ENCODE measurements at places on chromosomes 13 and 19.

- DNase-seq = no peak
Measured at GRCh38 chr19:33407716-33408115, 34.2 kb downstream of the CEBPG start.

- DNase-seq = no peak
Measured at GRCh38 chr13:32542221-32542620, 3.6 kb upstream of the N4BP2L2 start.

DNA sequence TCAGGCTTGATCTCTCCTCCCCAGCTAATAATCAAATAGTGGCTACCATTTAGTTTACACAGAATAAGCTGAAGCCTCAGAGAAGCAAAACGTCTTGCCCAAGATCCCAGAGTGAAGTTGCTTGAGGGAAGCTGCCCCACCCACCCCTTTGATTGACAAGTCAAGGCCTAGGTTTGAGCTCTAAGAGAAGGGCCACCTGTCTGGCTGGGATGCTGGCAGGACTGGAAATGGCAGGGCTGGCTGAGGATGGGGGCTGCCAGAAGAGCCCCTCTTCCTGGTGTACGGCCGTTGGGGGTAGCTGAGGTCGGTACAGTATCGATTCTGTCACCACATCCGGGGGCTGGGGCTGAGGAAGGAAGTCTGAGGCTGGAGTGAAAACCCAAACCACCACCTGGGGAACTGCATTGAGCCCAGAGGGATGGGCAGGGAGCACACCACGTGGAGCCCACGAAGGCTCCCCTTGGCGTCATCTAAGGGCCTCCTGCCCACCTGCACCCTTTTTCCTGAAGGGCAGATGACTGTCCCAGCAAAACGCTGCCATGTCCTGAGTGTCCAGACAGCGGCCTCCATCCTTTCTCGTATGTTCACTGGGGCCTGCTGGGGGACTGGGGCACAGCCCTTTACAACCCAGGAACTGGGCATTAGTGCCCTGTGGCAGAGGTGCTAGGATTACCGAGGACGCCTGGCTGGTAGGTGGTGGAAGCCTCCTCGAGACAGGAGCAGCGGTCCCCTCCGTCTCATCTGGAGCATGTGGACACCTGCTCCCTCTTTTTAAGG lies 1.4 kb upstream of the PRKD2 start:
- peak; percentile 64 for DNase-seq

- no peak for DNase-seq
Measured at GRCh38 chr13:111865046-111865445, 201.9 kb upstream of the SOX1 start.

- DNase-seq = peak; percentile 29
Measured at GRCh38 chr13:44259045-44260027, 114.3 kb upstream of the SERP2 start.

DNA sequence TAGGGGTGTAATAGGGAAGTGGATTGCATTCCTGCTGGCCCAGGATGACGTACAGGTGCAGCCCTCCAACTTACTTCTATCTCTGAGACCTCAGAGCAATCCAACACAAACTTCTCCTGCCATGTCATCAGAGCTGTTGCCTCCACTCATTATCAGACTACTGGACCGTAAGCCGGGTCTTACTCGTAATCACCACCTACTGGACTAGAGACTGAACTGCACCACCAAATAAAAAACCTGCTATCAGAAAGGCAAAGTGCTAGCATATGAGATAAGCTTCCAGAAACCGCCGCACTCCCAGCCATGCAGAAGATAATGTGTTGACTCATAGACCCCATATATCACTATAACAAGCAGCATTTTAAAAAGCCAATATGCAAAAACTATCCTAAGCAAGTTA lies 102.0 kb downstream of the SLITRK1 start:
- DNase-seq = no peak

- DNase-seq = no peak
Measured at GRCh38 chr13:66803808-66804456, 426.2 kb downstream of the PCDH9 start.

GRCh38 chr13:67538906-67539305 lies 308.8 kb upstream of the PCDH9 start:
- DNase-seq = no peak

DNA sequence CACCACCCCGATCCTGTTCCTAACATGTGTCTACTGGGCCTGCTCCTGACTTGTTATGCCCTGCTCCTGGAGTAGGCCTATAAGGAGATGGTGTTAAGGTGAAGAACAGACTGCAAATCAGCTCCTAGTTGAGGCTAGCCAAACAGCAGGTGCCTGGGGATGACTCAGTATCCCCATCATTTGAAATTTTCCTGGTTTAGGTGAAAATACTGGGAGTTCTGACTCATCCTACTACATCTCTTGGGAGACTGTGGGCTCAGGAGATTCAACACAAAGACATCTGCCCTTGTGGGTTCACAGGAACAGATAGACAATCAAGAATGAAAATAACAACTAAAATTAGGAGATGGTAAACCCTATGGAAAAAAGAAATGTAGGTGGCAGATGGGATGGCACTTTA lies 41.2 kb downstream of the BRD4 start:
- no peak for DNase-seq

- DNase-seq = no peak
Measured at GRCh38 chr13:91400063-91400399, 1.6 kb downstream of the GPC5 start.

DNA sequence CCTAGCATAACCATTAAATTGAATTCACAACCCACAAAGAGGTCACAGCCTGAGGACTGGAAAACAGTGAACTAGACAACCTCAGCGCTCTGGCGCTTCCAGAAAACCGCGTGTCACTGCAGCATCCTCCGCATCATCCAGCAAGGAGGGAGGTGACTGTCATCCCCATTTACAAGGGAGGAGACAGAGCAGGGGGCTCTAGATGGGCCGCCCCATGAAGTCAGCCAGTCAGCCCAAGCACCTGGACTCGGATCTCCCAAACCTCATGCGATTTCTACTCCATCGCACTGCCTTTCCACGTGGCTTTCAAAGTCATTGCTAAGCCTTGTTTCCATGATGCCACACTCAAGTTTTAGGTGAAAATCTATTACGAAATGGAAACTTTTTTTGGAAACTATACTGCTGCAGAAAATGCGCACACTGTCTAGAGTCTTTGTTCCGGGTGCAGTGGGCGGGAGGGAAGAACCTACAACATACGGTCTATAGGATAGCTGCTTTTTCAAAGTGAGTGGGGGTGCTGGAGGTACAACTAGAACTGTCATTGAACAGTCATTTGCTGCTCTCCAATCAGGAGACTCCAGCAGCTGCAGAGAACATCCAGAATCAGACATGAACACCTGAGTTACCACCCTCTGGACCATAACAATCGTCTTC lies 2.8 kb downstream of the AP3D1 start:
- DNase-seq = no peak

GRCh38 chr13:113060557-113061270 lies 44.9 kb upstream of the F7 start:
- DNase-seq = no peak

DNA sequence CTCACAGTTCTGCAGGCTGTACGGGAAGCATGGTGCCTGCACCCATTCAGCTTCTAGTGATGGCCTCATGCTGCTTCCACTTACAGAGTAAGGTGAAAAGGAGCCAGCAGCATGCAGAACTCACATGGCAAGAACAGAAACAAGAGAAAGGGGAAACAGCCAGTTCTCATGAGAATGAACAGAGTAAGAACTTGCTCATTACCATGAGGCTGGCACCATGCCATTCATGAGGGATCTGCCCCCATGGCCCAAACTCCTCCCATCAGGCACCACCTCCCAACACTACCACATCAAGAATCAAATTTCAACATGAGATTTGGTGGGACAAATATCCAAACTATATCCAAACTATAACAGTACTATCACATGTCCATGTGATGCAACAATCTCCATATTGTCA lies 72.1 kb downstream of the KATNAL1 start:
- no peak for DNase-seq

GRCh38 chr13:114008964-114009589 lies 35.2 kb upstream of the C13orf46 start:
- no peak for DNase-seq

DNA sequence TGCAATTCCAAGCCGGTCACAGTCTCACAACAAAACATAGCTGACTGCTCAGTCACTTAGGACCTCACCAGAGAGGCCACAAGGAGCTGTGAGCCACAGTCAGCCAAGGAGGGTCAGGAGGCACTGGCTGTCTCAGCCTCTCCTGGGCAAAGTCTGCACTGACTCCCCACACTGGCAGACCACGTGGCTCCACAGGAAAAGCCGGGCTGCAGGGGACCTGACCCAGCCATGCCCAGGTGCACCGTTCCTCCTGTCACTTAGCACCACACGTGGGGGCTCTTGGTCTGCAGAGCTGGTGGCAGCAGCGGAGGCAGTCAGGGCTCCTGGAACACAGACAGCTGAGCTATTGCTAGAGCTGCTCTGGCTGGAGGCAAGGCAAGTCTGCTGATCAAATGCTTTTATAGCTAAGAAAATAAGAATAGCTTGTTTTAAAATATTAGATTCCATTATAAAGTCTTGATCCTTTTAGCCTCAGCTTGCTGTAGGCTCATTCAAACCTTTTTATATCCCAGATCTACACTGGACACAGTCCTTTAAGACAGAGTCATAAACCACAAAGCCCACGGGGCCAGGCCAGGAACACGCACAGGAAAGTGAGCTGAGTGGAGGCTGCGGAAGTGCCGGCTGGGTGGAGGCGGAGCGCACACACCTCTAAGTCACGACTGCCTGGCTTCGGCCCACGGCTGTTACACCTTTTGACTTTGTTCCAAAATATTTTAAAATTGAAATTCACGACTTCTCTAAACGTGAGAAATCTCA lies 744.1 kb downstream of the UQCRFS1 start:
- DNase-seq = no peak

- no peak for DNase-seq
Measured at GRCh38 chr13:71605744-71606143, 261.3 kb downstream of the DACH1 start.

- no peak for DNase-seq
Measured at GRCh38 chr13:112588490-112589297, 741 bp upstream of the TUBGCP3 start.

DNA sequence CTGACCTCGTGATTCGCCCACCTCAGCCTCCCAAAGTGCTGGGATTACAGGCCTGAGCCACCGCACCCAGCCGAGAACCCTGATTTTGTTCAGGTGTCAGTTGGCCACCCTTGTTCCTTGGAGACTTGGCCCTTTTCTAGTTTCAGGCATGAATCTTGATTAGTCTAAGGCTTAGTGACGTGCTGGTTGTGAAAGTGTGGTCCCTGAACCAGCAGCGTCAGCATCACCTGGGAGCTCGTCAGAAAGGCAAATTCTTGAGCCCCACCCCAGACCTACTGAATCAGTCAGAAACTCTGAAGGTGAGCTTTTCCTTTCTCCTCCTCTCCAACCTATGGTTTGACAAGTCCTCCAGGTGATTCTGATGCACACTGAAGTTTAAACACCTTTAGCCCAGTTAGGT lies 35.2 kb downstream of the CACNG6 start:
- no peak for DNase-seq

- no peak for DNase-seq
Measured at GRCh38 chr13:97798836-97799235, 154.6 kb upstream of the IPO5 start.

DNA sequence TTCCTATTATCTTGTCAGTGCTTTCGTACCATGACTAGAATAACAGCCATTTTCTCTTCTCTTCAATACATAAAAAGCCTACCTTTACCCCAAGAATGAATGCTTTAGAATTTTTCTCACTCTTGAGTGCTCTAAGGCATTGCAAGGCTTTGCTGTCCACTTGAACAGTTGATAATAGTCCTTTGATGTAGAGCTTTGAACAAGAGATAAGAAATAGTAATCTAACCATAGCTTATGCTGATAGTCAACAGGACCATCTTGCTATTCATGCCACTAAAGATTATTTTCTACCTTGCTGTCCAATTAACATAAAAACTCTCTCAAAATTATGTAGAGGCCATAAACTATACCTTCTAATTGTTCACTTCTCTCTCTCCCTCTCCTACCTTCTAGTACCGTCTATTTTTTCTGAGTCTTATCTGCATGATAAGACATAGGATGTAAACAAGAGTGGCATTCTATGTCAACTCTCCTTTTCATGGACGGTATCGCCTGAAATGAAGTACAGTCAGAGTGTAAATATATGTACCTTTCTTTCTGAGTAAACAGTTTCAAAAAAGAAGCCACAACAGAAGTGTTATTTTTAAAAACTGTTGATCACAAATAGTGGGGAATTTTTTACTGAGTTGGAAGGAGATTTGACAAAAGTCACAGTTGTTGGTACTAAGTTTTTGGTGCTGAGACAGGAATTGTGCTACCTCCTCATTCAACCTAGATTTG lies 297.9 kb downstream of the NDFIP2 start:
- DNase-seq = no peak

GRCh38 chr19:1087813-1088415 lies 7.3 kb downstream of the POLR2E start:
- peak; percentile 52 for DNase-seq

DNA sequence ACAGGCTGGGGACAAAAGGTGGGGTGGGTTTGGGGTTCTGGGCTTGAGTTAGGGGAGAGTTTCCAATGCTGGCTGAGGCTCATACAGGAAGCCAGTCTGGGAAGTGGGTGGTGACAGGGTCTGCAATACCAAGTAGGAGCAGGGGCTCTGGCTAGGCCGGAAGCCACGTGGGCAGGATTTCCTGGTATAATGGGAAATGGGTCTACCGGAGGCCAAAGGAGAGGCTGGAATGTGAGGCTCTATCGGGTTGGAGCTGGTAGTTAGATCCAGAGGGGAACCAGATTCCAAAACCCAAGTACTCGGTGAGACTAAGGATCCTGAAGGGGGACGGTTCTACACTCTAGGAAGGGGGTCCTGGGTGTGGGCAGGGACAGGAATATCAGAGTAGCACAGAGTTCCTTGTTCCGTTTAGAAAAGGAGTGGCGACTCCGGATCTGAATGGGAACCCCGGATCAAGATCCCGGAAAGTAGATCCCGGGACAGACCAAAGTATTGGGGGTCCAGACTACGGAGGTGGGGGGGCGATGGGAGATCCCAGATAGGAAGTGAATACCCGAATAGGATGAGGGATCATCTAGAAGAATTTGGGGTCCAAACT lies 802 bp downstream of the CDC37 start:
- no peak for DNase-seq

- DNase-seq = peak; percentile 24
Measured at GRCh38 chr13:21675095-21675991, 4.5 kb downstream of the FGF9 start.

DNA sequence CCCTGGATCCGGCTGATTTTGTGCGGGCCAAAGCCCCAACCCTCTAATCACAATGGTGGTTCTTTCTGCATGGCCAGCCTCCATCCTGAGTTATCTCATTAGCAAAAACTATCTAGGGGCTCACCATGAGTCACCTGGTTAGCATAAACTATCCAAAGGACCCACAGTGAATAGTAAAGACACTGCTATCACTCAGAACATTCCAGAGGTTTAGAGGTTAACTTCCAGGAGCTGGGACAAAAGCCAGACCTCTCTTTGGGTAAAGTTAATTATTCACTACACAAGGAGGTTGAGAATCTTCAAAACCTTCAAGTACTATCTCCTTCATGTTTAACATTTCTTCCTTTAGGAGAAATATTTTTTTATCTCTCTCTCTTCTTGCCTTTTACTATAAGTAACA lies 18.8 kb upstream of the PPP5C start:
- no peak for DNase-seq

GRCh38 chr19:55465460-55466240 lies 1.1 kb upstream of the C19orf85 start:
- no peak for DNase-seq

All from T-helper 9 cell (primary cell).